ENCODE measurements at places on chromosomes 6 and 20.

- DNase-seq, result no peak
Observed at GRCh38 chr20:45489083-45489531, 19.6 kb downstream of the WFDC2 start.

GRCh38 chr6:121771937-121772720, 336.7 kb downstream of the GJA1 start:
- DNase-seq, result no peak

GRCh38 chr6:136015531-136015930, 164.0 kb downstream of the PDE7B start:
- no peak for DNase-seq

GRCh38 chr6:45222380-45222779, 105.8 kb upstream of the RUNX2 start:
- DNase-seq, result no peak

DNA sequence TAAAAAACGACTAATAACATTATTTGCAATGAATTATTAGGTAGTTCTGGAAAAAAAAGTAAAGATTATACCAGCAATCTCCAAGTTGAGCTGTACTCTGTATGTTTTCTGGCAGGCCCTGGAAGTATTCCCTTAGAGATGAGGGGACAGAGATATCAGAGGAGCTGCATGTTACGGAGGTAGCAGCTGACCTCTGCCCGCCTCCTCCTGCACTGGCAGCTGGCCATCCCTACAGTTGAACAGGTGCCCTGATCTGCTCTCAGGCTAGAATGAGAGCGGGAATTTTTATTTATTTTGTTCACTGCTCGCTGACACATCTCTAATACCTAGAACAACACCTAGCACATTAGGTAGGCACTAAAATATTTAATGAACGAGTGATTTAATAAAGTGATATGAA, 23.1 kb downstream of the FBXL4 start:
- no peak for DNase-seq

DNA sequence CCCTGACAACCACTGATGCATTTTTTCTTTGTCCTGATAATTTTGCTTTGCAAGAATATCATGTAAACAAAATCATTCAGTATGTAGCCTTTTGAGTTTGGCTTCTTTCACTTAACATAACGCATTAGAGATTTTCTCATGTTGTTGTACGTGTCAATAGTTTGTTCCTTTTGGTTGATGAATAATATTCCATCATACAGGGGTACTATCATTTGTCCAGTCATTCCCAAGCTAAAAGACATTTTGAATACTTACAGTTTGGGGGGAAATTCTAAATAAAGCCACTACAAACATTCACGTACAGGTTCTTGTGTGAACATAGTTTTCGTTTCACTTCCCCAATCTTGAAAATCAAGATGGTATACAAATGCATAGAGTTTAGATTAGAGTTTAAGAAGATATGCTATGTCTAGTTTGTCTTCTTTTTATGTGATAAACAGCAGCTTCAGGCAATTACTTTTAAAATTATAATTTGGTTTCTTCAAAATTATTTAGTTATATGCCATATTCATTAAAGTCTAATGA, 5.2 kb downstream of the HAO1 start:
- no peak for DNase-seq

DNA sequence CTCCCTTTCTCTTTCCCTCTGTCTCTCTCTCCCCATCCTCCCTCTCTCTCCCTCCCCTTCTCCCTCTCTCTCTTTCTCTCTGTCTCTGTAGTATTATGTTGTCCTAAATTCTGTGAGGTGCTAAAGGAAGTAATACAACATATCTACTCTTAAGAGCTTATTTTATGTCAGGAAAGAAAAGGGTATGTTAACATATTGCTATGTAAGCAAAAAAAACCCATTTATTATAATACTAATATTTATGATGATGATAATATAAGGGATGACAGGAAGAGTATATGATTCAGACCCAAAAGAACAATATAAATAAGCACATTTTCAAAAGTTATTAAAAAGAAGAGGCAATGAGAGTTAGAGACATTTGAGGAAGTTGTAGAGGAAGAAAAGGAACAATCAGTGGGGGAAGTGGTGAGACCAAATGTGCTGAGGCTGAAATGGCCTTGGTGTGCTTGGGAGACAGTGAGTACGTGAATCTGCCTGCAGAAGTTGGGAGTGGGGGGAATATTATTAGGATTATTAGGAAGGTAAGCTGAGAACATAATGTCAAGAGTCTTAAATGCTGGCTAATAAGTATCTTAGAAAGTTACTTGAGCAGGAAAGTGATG, 303.6 kb upstream of the FERMT1 start:
- no peak for DNase-seq

DNA sequence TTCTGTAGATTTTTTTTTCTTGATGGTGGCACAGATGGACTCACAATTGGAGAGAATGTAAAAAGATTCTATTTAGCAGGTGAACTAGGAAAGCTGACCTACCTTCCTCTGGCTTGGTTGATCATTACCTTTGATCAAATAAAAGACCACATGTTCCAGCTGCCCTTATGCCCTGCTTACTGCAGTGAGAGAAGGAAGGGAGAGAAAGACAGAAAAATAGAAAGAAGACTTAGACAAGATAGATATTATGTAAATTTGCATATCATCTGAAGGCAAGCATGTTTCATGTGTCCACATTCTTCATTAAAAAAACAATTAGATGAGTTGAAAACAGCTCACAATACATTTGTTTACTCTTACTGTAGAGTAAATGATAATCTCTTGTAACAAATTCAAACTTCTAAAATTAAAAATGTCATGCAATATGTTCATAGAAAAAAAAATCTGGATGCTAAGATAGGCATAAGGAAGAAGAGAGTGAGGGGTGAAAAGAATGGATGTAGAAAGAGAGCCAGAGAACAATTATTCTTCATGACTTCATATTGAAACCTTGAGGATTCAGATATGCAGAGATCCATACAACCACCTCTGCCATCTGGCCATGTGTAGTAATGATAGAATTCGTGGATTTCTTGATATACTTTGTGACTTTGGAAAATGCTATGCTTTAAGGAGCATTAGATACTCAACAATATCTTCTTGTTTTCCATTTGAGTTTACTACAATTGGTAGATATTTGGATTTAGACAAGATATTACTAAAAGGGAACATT, 71.7 kb downstream of the RFX6 start:
- no peak for DNase-seq

- DNase-seq, result no peak
Observed at GRCh38 chr6:145531032-145531431, 204.3 kb downstream of the EPM2A start.

DNA sequence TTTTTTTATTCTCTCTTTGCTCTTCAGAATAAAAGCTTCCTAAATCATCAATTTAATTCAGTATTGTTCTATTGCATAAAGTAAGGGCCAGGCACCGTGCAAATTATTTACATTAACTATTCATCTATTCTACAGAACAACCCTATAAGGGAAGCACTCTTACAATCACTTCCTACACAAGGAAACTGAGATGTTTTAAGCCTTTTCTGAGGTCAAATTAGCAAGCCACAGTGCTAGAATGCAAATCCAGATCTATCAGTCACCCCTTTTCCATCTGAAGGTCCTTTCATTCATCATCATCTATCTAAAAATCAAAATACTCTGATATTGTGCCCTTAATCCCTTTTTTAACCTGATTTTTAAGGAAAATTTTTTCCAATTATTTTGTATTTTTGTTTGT, 31.2 kb downstream of the FRK start:
- DNase-seq, result no peak

- no peak for DNase-seq
Observed at GRCh38 chr6:43757966-43758616, 11.9 kb upstream of the VEGFA start.

DNA sequence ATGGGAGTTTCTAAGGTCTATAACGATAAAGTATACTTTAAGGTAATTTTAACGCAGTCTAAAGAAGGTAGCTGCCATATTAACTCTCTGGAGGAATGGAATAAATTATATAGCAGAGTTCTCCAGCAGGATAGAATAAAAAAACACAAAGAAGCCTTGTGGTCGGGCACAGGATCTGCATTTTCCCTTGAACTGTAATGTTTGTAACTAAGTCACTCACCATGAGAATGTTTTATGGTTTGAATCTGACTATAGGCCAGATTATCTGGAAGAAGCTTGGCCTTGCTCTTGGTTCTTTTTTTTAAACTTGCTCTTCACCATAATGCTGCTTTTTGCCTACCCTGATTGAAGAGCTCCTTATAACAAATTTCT, 238.8 kb upstream of the NOX3 start:
- no peak for DNase-seq

DNA sequence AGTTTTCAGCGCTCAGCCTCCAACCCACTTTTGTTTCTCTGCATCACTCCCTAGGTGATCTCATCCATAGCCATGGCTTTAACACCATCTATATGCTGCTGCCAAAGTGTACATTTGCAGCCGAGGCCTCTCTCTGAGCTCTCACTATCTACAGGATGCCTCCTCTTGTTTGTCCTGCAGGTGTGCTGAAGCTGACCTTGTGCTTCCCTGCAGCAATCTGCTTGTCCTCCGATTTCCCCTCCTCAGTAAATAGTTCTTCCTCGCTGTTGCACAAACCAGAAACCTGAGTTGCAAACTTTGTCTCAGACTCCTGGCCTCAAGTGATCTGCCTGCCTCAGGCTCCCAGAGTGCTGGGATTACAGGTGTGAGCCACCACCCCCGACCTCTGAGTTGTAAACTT, 3.7 kb upstream of the TXNDC5 start:
- DNase-seq, result no peak

- no peak for DNase-seq
Observed at GRCh38 chr20:5353624-5354496, 37.1 kb upstream of the PROKR2 start.
